ENCODE measurements at places on chromosomes 12 and 14. TPM values are rescaled to one million over a fixed set of nuclear protein-coding genes. Genes with fewer than 3 reads are reported as not detected.

The ADGRD1 gene
- total RNA-seq: 1.3 TPM

GRCh38 chr12:131555197-131555846, 155.6 kb upstream of the SFSWAP start:
- no peak for DNase-seq

DNA sequence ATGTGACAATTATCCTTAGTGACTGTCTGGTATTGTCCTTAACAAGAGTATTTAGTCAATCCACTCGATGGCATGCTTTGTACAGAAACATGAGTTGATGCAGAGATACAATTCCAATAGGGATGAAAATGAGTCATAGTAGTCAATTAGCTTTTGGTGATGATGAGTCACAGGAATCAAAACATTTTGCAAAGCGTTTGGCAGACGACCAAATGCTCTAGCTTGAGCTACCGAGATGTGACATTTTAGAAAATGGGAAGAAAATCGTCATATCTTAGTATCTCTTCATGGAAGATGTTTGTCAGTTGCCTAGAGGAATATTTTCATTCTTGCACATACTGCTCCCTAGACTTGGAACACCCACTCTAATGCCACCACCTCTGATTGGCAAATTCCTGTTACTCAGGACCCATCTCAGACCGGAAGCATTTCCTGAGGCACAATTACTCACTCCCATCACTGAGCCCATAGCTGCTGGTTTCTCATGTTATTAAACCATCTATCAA, 95.0 kb downstream of the LMNTD1 start:
- no peak for DNase-seq

DNA sequence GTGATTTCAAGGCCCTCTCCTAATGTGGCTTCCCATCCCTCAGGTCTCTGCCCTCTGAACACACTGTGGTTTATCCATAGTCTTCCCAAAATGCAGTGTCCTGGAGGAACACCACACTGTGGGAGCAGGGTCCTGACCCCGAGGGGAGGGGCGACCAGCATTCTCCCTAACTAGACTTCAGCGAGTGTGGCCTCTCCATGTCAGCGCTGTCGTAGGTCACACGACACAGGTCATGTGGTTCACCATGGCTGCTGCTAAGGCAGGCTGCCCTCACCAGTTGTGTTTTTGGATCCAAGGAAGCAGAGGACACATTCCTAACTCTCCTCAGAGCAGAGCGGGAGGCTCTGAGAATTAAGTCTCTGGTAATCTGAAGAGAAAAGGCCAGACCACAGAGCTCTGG, 50.5 kb downstream of the SSH1 start:
- no peak for DNase-seq

GRCh38 chr12:49133014-49133413, 1.8 kb upstream of the TUBA1B start:
- no peak for DNase-seq

- no peak for DNase-seq
Measured at GRCh38 chr12:123499332-123499731, 34.2 kb downstream of the RILPL1 start.

DNA sequence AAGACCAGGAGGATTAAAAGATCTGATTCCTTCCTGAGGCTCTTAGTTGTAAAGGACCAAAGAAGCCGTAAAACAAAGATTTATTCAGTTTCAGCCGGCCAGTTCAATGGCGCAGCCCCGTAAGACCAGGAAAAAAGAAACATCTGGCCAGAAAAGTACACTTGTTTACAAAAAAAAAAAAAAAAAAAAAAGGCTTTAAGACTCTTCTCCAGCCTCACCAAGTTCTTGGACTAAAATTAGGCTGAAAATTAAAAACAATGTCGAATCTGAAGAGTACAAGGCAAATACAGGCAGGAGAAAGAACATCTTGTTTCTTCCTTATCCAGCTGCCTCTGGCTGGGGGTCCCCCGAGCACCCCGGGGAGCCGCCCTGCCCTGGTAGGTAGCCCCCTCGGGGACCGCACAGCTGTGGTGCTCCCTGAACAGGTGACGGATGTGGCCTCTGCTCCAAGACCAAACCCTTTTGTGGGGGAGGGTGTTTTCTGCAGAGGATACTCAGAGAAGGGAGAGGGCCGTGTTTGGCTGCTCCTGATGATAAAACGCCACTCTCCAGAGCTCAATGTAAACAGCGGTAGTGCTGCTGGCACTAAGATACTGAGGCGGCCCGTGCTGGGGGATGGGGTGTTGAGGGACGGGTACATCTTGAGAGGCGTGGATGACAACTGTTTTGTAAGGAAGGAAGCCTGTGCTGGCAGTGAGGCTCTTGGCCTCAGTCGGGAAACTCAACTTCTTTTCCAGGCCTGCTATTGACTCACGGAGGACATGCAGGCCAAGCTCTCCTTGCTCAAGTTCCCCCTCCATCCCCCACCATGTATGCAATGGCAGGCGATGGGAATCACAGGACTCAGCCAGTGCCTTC, 201.0 kb upstream of the DIO3 start:
- no peak for DNase-seq
